Activated naive CD4-positive, alpha-beta T cell (primary cell): ENCODE measurements at places on chromosomes 3 and 15.
A peak's percentile ranks its signal among the peaks of the same experiment; 100 is the strongest.

DNA sequence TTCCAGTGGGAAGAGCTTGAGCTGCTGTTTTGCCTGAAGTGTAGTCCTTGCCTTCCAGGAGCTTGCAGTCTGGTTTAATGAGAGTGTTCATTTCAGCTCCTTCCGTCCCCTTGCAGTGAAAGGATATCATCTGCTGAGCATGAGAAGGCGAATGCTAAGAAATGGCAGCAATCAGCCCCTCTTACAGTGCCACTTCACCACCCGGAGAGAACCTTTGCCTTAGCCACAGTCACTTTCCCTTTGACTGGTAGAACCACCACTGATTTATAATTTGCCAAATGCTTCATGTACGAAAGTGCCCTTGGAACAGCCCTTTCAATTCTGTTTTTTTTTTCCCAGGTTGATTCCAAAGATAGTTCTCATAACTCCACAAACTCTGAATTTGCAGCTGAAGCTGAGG, 11.5 kb downstream of the TATDN2 start:
- no peak for DNase-seq

GRCh38 chr3:193407112-193407511, 28.6 kb upstream of the ATP13A5 start:
- DNase-seq: no peak

- no peak for DNase-seq
These were observed 7.7 kb downstream of the OGG1 start for GRCh38 chr3:9757427-9757826.

DNA sequence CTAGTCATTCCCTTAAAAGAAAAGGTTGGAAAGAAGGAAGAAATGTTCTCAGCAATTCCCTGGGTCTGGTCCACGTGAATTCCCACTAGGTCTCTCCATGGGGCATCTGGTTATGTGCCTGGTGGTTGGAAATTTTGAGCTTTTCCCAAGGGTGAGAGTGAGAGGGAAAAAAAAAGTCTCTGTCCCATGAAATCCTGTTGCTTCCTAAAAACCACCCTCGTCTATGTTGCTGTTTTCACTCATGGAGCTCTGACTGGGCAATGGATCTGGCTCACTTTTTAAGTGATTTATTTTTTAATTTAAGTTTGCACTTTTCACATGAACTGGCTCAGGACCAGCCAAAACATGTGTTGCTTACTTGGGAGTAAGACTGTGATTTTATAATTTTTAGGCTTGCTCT, 190.1 kb downstream of the CHST2 start:
- DNase-seq: no peak

- no peak for DNase-seq
These were observed 6.4 kb upstream of the C15orf39 start for GRCh38 chr15:75195122-75195765.

GRCh38 chr3:50563867-50564266, 3.7 kb downstream of the C3orf18 start:
- no peak for DNase-seq

GRCh38 chr15:64763462-64763861, 11.9 kb downstream of the RBPMS2 start:
- DNase-seq: no peak

DNA sequence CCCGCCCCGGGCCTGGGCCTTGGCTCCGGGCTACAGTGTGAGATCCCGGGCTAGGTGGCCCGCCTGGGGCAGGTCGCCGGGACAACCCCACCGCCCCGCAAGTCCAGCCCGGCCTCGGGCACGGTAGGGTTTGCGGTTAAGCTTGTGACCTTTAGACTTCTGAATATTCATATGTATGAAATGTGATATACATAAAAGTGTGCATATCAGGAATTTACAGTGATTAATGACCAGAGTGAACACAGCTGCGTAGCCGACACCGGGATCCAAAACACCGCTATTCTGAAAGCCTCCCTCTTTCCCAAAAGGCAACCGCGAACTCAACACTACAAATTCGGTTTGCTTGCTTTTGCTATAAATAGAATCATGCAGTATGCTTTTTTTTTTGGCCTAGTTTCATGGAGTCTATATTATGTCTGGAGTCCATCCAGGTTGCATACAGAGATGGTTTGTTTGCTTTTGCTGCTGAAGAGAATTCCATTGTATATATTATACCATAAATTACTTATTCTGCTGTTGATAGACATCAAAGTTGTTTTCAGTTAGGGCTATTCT, 636 bp upstream of the SNRPA1 start:
- peak; percentile 46 for DNase-seq

DNA sequence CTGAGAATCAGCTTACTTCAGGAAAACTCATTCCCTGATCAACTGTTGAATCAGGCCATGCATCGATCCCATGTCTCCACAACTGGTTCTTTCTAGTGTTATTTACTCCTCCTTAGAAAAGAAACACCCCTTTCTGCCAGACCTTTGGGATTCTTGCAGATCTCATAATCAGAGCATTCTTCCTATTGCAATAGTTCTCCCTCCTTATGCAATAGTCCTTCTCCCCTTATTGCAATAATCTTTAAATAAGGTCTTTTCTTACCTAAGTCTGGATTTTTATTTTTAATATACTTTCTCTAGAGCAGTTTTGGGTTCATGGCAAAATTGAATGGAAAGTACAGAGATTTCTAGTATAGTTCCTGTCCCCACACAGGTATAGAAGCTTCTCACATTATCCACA, 141.9 kb upstream of the SGO1 start:
- no peak for DNase-seq

DNA sequence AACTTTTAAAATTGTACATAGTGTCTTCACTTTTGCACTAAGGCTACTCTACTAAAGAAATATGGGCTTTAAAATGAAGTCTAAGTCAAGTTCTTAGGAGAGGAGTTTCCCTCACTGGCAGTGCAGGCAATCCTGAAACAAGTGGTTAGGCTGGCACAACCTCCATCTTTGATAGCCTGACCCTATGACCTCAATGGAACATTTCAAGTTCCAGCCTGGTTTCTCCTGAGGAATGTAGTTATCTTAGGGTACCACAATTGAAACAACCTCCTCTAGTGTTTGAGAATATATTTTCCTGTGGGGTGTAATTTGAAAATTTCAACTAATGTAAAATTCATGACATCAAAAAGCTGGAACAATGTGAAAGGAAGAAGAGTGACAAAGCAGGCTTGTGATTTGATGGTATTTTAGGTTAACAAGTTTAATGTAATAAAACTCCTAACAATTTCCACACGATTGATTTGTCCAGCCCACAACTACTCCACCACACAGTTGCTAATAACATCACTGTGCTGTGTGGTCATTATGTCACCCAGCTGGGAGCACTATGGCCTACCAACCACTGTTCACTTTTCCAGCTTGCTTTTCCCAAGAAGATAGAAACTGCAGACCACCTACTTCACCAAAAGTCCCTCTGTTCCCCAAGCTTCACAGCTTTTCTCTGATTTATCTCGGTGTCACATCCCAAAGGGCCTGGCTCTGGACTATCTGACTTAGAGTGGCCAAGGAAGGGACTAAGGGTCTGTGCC, 1.8 kb downstream of the WWTR1 start:
- no peak for DNase-seq

- DNase-seq: no peak
These were observed 92.7 kb downstream of the LRRC28 start for GRCh38 chr15:99343881-99344551.

DNA sequence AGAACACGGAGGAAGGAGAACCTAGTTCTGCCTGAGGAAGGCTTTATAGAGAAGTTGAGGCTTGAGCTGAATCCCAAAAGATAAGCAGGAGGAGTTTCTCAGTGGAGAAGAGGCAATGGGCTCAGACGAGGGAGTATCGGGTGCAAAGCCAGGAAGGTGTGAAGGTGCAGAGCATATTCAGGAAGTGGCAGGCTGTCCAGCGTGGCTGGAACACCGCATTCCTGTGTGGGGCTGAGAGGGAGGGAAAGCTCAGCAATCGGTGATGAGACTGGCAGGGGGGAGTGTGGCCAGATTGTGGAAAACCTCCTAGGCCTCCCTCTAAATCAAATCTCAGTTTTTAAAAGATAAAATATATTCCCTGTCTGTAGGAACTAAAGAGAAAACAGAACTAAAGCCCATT, 63.0 kb downstream of the ARHGAP31 start:
- no peak for DNase-seq

DNA sequence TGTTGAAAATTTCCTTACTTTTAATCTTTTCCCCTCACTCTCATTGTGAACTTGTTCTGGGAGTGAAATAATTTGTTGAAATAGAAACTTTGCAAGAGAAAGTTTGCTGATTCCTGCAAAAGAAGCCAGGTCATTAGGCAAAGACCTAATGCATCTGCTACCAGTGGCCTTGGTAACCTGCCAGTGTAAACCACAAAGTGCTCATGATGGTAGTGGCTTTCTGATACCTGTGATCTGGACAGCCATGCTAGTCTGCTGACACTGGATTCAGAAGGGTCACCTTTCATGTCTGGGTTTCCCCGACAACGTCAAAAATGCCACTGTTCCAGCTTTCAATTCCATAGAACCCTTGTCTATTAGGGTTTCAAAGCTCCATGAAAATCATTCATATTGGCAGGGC, 123.7 kb upstream of the MCTP2 start:
- DNase-seq: no peak

DNA sequence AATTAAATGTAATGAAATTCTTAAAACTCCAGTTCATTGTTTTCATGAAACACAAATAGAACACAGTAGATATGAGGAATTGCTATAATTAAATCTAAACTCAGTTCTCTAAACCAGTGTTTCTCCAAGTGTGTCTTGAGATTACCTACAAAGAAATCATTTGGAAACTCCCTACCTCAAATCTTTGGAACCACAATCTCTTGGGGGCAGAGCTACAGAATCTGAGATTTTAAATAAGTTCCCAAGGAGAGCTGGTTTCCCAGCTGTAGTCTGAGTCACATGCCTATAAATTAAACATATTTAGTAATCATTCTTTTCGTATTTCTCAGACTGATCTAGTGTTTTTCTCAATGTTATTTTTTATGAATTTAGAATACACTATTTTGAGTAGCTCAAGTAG, 17.0 kb upstream of the ACTC1 start:
- DNase-seq: no peak

DNA sequence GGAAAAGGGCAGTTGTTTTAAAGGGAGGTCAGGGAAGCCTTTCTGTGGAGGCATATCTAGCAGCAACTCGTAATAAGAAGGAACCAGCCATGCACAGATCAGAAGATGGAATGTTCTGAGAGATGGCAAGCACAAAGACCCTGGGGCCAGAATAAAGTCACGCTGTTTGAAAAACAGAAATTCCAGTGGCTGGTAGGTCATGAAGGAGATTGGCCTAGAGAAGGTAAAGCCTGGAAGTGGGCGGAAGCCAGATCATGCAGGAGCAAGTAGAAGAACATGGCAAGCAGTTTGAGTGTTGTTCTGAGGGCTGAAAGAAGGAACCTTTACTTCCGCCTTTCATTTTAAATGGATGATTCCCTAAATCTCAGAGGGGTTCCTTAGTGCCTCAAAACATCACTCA, 208.1 kb upstream of the PPP2R3A start:
- DNase-seq: no peak

DNA sequence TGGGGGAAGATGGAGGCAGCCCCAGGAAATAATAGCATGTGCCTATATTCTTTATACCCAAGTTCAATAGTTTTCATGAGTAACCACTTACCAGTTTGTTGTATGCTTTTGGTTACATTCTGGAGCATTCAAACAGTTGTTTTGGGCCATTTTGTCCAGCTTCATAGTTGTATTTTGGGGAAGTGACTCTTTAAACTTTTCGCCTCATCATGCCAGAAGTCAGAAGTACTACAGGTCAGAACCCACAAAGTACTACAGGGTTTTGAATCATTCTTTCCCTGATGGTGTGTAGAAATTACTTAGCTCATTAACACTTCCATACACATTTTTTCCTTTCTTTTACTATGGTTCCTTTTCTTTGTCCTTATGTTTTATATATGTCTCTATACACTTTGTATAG, 210.6 kb downstream of the ARPP21 start:
- DNase-seq: no peak

DNA sequence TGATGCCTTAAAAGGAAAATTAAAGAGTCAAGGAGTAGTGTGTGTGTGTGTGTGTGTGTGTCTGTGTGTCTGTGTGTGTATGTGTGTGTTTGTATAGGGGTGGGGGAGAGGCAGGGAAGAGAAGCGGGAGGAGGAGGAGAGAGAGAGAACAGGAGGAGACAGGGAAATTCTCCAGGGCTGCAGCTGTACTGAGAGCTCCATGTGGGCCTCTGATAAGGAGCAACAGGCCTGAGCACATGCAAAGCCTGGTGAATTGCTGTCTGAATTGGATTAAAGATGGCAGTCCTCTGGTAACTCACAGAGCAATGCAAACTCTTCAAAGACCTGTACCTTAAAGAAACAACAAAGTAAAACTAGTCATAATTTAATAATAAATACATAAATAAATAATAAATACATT, 70.6 kb downstream of the SEMA6D start:
- no peak for DNase-seq

DNA sequence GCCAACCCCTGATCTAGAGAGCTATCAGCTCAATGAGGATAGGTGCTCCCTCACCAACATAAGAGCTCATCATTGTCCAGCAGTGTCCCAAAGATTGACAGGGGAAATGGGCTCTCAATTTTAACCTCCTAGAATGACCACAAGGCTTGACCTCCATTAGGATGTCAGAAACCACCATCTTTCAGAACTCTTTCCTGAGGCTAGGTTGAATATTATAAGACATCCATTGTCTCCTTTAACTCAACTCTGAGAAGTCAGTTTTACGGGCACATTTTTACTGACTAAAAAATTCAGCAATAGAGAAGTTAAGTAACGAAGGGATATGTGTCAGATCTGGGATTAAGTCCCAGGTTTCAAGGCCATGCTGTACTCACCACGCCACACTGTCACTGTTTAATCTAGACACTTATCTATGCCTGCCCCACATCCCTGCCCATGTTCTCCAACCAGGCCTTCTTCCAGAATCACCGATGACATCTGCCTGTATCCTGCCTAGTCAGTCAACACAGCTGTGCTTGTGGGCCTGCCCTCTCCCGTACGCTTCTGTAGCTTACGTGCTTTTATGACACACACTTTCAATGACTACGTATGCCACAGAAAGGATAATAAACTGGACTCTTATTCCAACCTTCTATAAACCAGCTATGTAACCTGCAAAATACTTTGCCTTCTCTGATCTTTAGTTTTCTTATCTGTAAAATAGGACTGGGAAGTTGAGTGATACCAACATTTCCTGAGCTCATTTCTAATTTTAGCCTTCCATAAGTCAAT, 17.1 kb upstream of the MUC13 start:
- no peak for DNase-seq

- no peak for DNase-seq
These were observed 139.7 kb upstream of the ROPN1 start for GRCh38 chr3:124131580-124131979.
